ENCODE measurements at places on chromosomes 16 and 17. TPM values are rescaled to one million over a fixed set of nuclear protein-coding genes. Genes with fewer than 3 reads are reported as not detected.

DNA sequence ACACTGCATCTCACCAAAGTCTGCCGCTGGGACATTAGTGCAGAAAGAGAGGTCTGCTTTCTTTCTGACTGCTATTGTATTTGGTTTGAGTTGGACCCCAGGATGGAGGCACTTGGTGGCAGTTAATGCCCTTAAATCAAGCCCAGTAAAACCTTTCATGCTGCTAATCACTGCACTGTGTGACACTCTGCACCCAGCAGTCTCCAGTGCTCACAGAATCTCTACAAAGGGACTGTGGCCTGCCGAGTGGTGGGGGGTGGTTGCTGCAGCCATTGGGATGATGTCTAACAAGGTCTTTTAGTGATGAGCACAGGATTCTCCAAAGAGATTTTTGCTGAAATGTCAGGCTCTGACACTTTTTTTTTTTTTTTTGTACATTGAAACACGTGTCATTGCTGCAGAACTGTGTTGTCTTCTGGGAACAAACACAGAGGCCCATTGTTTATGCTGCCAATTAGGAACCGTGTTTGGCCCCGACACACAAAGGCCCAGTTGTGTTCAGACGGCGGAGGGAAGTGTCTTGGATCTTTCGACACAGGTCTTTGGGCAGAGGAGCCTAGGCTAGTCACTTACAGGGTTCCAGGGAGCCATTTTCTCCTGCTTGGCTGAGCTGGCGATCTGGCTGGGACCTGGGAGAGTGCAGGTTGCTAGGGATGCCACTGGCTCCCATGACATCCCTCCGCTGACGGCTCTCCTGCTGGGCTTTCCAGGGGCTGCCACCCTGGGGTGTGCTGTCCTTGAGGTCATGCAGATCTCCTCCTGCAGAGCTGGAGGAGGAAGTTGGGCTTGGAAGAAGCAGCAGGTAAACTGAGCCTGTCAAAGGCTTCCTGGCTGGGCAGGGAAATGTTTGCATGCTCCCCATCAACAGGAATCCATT is 16.2 kb upstream of the TNRC6C start:
- peaks cover 39% of the 10 kb centered on the region for H3K27me3 ChIP-seq
- H3K27ac ChIP-seq, result no peak overlapping the region
- H3K36me3 ChIP-seq, result no peaks in the 10 kb centered on the region
- DNase-seq, result no peak
- H3K4me3 ChIP-seq, result no peak overlapping the region

DNA sequence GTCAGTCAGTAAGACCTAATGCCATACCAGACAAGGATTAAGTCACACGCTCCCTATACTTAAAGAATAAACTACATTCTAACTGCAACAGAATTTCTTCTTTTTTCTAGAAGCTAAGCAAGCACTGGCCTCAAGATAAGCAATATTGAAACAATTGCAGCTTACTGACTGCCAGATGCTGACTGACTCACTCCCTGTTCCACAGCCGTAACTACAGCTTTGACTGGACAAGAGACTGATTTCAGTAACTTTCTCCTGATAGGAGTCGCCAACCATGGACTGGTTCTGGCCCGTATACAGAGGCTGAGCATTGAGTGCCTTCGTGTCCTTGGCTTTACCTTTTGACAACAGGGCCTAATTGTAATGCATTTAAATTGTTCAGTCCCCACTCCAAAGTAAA is 67.9 kb downstream of the TRIM37 start:
- peaks cover 64% of the 10 kb centered on the region for H3K36me3 ChIP-seq
- no peaks in the 10 kb centered on the region for H3K4me1 ChIP-seq
- H3K27me3 ChIP-seq, result no peaks in the 10 kb centered on the region
- H3K27ac ChIP-seq, result no peak overlapping the region

GRCh38 chr16:85211271-85211801 is 99.1 kb upstream of the CIBAR2 start:
- H3K4me1 ChIP-seq, result no peaks in the 10 kb centered on the region
- no peak overlapping the region for H3K27ac ChIP-seq
- H3K27me3 ChIP-seq, result peaks cover 2% of the 10 kb centered on the region
- H3K36me3 ChIP-seq, result no peaks in the 10 kb centered on the region
- no peak overlapping the region for H3K4me3 ChIP-seq
- DNase-seq, result no peak

GRCh38 chr17:17484451-17484899 is 7.7 kb downstream of the MED9 start:
- H3K36me3 ChIP-seq, result peaks cover 49% of the 10 kb centered on the region
- H3K27ac ChIP-seq, result no peak overlapping the region
- no peaks in the 10 kb centered on the region for H3K27me3 ChIP-seq
- no peak overlapping the region for H3K4me3 ChIP-seq

DNA sequence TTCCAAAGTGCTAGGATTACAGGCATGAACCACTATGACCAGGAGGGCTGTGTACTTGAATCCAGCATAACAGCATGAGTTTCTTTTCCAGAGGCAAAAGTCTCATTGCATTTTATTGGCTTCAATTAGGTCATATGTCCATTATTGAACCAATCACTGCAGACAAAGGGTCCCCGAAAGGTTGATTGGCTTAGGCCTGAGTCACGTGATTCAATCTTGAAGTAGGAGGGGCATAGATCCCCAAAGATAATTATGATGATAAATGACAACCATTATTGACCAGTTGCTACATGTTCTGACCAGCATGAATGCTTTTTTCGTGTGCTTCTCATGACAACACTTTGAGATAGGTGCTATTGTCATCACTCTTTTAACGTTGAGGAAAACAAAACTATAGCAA is 25.3 kb downstream of the CACNG3 start:
- H3K4me3 ChIP-seq, result no peak overlapping the region
- H3K36me3 ChIP-seq, result no peaks in the 10 kb centered on the region
- H3K4me1 ChIP-seq, result no peaks in the 10 kb centered on the region

Gene C17orf100
- 2.9 TPM for total RNA-seq

GRCh38 chr17:79836510-79836971 is 2.7 kb downstream of the CBX4 start:
- no peak for DNase-seq
- peaks cover 53% of the 10 kb centered on the region for H3K4me1 ChIP-seq
- H3K27me3 ChIP-seq, result peaks cover 7% of the 10 kb centered on the region
- peaks cover 37% of the 10 kb centered on the region for H3K36me3 ChIP-seq

GRCh38 chr17:4840893-4841242 is 7.7 kb downstream of the MINK1 start:
- H3K4me3 ChIP-seq, result no peak overlapping the region
- no peaks in the 10 kb centered on the region for H3K27me3 ChIP-seq
- peaks cover 11% of the 10 kb centered on the region for H3K36me3 ChIP-seq
- peaks cover 34% of the 10 kb centered on the region for H3K4me1 ChIP-seq

Gene CHD9NB
- not detected for total RNA-seq

Gene UBE2G1
- 66.5 TPM for total RNA-seq

- DNase-seq, result no peak
- no peaks in the 10 kb centered on the region for H3K36me3 ChIP-seq
- H3K4me3 ChIP-seq, result no peak overlapping the region
- no peak overlapping the region for H3K27ac ChIP-seq
Measured at GRCh38 chr16:74852500-74852875, 77.9 kb upstream of the FA2H start.

Gene MGAT5B
- 5.6 TPM for total RNA-seq

DNA sequence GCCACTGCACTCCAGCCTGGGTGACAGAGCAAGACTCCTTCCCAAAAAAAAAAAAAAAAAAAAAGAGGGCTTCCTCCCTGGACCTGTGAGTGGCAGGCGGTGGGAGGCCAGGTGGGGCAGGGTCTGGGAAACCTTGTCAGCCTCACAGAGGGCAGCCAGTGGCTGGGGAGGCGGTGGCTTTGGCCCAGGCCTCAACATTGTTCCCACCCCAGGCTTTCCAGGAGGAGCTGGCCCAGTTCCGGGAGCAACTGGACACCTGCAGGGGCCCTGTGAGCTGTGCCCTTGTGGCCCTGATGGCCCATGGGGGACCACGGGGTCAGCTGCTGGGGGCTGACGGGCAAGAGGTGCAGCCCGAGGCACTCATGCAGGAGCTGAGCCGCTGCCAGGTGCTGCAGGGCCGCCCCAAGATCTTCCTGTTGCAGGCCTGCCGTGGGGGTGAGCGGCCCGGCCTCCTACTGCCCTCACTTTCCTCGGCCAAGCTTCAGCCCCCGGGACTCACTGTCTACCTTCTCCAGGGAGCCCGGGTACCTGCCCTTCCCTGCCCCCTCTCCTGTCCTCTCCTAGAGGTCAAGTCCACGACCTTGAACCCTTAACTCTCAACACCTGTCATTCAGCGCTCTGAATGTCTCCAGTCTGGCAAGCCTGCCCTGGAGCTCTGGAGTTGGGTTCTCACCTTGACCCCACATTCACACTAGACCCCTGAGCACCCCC is 12.4 kb downstream of the ZNF213 start:
- H3K27ac ChIP-seq, result no peak overlapping the region
- peaks cover 18% of the 10 kb centered on the region for H3K4me1 ChIP-seq
- no peak for DNase-seq
- H3K36me3 ChIP-seq, result peaks cover 12% of the 10 kb centered on the region

Gene KRTAP4-5
- total RNA-seq, result not detected

DNA sequence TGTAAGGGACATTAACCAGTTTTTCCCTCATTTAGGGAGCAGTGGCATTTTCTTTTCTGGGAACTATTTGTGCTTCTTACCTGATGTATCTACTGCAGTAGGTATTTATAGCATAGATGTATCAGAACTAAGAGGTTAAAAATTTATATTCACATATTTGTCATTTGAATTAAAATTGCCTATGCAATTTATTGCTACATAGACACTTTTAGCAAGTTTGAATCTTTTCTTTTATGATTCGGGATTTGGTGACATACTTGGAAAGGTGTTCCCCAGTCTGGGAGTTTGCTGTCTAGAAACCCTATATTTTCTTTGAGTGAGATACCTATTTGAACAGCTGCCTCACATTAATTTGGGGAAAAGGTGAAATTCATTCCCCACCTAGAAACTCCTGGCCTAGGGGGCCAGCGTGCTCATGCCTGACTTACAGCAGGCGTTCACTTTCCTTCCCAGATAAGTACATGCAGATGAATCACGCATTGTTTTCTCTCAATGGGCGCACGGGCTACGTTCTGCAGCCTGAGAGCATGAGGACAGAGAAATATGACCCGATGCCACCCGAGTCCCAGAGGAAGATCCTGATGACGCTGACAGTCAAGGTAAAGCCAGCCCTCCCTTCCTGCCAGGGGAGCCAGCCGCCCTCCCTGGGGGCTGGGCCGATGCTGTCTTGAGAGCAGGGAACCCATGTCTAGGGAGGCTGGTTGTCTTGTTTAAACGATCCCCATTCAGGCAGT is 73.8 kb downstream of the SDR42E1 start:
- no peak overlapping the region for H3K27ac ChIP-seq
- H3K4me1 ChIP-seq, result peaks cover 6% of the 10 kb centered on the region
- H3K27me3 ChIP-seq, result no peaks in the 10 kb centered on the region
- H3K36me3 ChIP-seq, result peaks cover 100% of the 10 kb centered on the region
- no peak overlapping the region for H3K4me3 ChIP-seq
- no peak for DNase-seq

GRCh38 chr17:83097831-83098230 is 18.4 kb downstream of the METRNL start:
- H3K27ac ChIP-seq, result no peak overlapping the region
- DNase-seq, result no peak
- H3K27me3 ChIP-seq, result no peaks in the 10 kb centered on the region
- H3K4me3 ChIP-seq, result no peak overlapping the region

Gene KRT40
- not detected for total RNA-seq

Gene CSH2
- not detected for total RNA-seq

GRCh38 chr17:12990041-12990808 is 27.6 kb downstream of the ELAC2 start:
- peaks cover 19% of the 10 kb centered on the region for H3K4me1 ChIP-seq
- H3K4me3 ChIP-seq, result no peak overlapping the region
- no peaks in the 10 kb centered on the region for H3K27me3 ChIP-seq
- H3K27ac ChIP-seq, result no peak overlapping the region
- DNase-seq, result no peak
- peaks cover 56% of the 10 kb centered on the region for H3K36me3 ChIP-seq

DNA sequence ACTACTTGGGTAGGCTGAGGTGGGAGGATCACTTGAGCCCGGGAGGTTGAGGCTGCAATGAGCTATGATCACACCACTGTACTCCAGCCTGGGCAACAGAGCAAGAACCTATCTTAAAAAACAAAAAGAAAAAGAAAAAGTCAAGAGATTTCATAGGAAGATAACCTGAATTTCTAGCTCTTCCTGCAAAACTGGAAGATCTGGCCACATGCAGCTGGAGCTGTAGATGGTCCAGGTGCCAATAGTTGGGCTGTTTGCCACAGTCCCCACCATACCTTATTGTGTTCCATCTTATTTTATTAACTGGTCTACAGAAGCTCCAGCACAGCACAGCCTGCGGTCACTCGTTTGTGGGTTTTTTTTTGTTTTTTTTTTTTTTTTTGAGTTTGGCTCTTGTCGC is 15.0 kb downstream of the ATP2A1 start:
- no peak overlapping the region for H3K4me3 ChIP-seq
- H3K4me1 ChIP-seq, result peaks cover 8% of the 10 kb centered on the region
- DNase-seq, result no peak
- no peaks in the 10 kb centered on the region for H3K27me3 ChIP-seq
- no peak overlapping the region for H3K27ac ChIP-seq

Gene TNFRSF17
- total RNA-seq, result 6.9 TPM

Gene SULT1A2
- total RNA-seq, result not detected

Gene ZNF385C
- total RNA-seq, result 16.7 TPM

Gene CACNB1
- total RNA-seq, result 5.7 TPM

GRCh38 chr16:68719993-68720489 is 17.1 kb upstream of the CDH1 start:
- no peaks in the 10 kb centered on the region for H3K36me3 ChIP-seq
- DNase-seq, result no peak
- H3K4me3 ChIP-seq, result peak overlapping the region; percentile 41
- peaks cover 21% of the 10 kb centered on the region for H3K4me1 ChIP-seq
- H3K27ac ChIP-seq, result peak overlapping the region; percentile 85
- no peaks in the 10 kb centered on the region for H3K27me3 ChIP-seq

- no peaks in the 10 kb centered on the region for H3K4me1 ChIP-seq
- no peak overlapping the region for H3K27ac ChIP-seq
- H3K36me3 ChIP-seq, result no peaks in the 10 kb centered on the region
- H3K4me3 ChIP-seq, result no peak overlapping the region
Measured at GRCh38 chr17:52145476-52145875, 13.0 kb downstream of the CA10 start.

Gene OR1A1
- total RNA-seq, result not detected

DNA sequence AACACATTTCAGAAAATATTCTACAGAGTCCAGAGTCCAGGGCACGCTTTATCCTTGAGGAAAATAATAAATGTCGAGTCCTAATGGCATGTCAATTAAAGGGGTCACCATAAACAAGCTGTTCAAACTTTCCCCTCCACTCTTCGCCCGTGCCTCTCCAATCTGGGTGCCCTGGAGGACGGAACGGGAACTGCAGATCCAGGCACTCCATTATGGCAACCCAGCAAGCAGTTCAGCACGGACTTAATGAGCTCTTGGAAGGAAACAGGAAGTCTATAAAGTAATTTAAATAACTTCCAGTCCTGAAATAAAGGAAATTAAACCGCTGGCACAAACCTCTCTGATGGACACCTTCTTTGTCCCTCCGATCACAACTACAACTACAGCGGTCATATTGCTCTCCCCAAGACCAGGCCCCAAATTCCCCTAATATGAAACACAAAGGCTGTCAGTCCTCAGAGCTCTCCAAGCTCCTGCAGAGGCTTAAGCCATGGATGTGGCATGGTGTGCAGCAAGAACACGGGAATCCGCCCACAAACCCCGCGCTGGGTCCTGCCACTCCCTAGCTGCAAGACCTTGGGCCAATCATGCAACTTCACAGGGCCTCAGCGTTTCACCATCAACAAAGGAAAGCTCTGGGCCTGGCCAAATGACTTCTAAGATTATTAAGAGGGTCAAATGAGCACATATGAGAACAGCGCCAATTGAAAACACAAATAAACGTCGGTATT is 52.6 kb downstream of the ZFHX3 start:
- no peak for DNase-seq
- H3K36me3 ChIP-seq, result no peaks in the 10 kb centered on the region
- H3K4me1 ChIP-seq, result no peaks in the 10 kb centered on the region
- H3K4me3 ChIP-seq, result no peak overlapping the region
- H3K27me3 ChIP-seq, result no peaks in the 10 kb centered on the region

Gene GCGR
- total RNA-seq, result not detected
